Left renal cortex interstitium (tissue), 4 donors: ENCODE measurements at places on chromosomes 7 and 10.

GRCh38 chr10:50232261-50232639 is 19.1 kb downstream of the ASAH2 start:
- DNase-seq: no peak

DNA sequence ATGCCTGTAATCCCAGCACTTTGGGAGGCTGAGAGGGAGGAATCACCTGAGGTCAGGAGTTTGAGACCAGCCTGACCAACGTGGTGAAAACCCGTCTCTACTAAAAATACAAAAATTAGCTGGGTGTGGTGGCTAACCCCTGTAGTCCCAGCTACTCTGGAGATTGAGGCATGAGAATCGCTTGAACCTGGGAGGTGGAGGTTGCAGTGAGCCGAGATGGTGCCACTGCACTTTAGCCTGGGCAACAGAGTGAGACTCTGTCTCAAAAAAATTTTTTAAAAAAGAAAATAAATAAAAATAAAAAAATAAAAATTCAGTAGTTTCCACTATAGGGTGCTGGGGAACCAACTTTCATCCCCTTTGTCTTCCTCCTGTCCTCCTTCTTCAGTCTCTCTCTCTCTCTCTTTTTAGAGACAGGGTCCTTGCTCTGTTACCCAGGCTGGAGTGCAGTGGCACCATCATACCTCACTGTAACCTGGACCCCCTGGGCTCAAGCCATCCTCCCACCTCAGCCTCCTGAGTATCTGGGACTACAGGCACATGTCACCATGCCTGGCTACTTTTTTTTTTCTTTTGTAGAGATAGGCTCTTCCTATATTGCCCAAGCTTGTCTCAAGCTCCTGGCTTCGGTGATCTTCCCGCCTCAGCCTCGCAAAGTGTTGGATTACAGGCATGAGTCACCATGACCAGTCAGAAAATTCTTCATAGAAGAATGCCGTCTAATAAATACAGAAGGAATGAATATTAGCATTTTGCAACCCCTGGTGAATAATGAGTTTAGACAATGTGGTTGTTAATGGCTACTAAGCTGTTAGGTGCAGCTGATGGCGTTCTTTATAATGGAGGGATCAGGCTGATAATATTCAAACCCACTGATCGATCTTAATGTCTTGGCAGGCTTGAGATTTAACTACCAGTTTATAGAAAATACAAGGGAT is 20.6 kb downstream of the RBM20 start:
- no peak for DNase-seq

DNA sequence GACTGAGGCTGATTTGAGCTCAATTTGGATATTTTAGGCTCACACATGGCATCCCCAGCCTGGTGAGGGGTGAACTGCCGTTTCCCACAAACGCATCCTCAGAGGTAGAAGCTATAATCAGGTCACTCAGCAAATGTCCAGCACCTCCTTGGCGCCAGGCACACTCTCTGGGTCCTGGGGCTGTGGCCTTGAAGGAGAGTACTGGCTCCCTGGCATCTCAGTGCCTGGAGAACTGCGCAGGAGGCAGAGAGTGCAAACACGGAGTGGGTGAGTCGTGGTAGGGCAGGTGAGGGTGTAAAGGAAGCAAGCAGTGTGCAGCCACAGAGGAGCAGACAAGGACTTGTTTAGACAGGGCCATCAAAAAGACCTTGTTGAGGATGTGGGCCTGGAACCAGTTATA is 224.0 kb upstream of the ZNF32 start:
- DNase-seq: no peak

- no peak for DNase-seq
Measured at GRCh38 chr7:81626008-81626407, 143.8 kb downstream of the HGF start.

- no peak for DNase-seq
Measured at GRCh38 chr10:29826221-29826620, 191.4 kb upstream of the SVIL start.

DNA sequence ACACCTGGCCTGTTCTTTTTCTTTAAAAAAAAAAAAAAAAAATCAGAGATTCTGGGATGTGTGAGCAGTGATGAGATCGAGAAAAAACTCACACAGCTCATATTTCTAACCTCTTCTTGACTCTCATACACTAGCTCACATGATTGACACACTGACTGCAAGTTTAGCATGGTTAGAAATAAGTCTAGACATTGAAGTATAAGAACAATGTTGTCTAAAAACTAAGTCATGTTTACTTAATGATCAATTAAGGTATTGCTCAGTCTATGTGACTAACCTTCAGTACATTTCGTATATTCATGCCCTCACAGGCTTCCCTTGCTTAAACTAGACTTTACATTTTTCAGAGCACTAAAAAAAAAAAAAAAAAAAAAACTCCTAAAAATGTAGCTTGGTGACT is 775.1 kb downstream of the GATA3 start:
- DNase-seq: no peak

- no peak for DNase-seq
Measured at GRCh38 chr7:112510001-112510742, 29.4 kb downstream of the LSMEM1 start.

GRCh38 chr7:12211711-12212485 is 804 bp downstream of the TMEM106B start:
- peak; percentile 13 for DNase-seq

- no peak for DNase-seq
Measured at GRCh38 chr7:132368246-132368900, 207.9 kb downstream of the PLXNA4 start.

DNA sequence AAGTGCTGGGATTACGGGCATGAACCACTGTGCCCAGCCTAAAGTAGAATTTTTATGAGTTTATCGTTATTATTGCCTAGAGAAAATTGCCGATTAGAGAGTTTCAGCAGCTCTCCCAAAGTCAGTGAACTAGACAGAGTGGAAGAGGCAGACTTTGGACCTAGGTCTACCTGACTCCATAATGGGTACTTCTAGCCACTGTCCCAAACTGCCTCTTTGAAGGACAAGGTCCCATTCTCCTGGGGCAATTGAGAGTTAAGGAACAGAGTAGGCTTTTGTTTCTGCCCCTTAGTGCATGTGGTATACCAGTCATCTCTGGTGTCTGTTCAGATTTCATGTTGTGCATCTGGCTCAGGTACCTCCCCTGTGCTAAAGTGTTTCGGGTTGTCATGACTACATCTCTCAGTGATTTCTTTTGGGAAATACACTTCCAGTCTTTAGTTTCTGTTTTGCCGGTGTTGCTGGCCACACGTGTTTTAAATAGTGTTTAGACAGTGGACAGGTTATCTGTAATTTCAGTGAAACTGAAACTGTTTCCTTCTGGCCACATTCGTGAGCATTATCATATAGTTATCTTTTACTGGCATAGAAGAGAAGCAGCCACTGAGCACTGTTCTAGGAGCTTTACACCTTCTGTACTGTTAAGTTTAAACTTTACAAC is 4.7 kb downstream of the TMEM236 start:
- DNase-seq: no peak

DNA sequence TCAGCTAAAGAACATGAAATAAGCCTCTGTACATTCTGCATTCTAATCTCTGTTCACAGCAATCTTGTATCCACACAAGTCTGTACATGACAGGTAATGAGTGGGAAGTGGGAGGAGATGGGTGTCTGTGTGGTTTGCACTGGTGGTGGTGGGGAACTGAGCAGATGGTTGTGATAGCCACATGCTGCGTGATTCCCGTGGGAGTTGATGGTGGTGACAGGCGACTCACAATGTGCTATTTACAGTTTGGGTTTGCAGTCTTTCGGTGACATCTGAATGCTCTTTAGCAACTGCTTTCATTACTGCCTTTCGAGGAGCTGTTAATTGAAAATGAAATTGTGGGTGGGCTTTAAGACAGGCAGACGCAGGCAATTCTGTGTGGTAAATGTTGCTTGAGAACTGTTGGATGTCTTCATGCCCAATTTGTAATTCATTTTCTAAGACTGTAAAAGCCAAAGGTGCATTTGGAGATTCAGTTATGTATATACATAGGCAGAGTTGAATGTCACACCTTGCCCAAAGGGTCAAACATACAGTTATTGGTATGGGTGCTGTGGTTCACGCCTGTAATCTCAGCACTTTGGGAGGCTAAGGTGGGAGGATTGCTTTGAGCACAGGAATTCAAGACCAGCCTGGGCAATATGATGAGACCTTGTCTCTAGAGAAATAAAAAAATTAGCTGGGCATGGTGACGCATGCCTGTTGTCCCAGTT is 308.2 kb downstream of the AUTS2 start:
- no peak for DNase-seq

DNA sequence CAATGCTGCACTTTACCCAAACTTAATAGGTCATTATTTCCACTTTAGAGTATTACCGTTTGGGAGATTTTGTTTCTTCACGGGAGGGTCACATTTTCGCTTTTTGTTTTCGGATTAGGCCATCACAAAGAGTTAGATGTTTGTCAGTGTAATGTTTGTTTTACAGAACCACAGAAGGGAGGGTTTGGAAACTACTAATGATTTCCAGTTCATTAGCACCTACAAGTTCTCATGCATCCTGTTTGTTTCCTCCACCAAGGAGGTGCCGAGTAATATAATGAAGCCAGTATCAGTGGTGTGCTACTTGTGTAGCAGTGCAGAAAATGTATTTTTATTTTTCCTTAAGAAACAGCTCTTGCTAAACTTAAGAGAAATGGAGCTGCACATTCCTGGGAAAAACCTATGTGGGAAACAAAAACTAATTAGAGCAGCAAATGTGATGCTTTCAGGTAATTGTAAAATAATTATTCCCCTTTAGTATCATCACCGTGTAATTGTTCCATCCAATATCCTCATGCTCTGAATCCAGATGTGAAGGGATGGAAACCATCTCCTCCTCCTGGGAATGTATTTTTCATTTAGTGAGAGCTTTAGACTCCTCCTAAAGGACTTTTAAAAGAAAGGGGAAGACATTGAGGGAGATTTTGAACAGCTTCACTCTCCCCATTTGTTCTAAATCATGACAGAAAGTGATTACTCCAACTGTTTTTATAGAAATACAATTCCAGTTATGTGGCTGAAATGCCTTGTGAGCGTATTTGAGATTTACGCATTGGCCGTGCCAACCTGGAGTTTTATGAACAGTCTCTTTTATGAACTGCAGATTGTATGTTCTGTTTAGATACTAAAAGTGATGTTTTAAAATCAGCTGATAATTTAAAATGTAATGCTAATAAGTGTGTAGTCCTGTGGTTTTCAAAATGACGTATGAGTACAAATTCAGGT is 5.6 kb downstream of the CELF2 start:
- no peak for DNase-seq

DNA sequence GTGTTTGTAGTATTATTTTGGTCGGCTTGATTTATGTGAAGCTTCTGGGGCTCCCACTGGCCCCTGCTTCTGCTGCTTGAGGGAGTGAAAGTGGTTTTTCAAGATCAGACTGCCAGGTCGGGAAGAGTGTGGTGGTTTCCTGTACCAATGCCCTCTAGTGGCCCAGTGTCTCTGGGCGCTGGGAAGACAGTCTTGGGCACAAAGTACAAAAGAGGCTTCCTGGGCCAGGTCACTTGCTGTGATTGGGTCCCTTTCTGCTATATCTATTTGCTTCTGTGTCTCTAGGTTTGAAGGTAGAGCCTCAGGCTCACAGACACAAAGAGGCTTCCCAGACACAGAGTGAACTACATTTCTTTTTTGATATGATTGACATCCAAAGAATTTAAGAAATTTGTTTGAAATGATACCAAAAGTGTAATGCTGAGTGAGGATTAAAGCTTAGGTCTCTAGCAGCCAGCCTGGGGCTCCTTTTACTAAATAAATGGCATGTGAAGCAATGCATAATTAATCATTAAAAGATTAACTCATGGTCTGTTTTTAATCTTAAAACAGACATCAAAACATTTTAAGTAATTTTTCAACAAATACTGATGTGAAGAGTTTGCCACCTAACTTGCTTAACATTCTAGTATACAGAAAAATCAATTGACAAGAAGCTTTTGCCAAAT is 36.3 kb downstream of the ABCB1 start:
- DNase-seq: no peak

DNA sequence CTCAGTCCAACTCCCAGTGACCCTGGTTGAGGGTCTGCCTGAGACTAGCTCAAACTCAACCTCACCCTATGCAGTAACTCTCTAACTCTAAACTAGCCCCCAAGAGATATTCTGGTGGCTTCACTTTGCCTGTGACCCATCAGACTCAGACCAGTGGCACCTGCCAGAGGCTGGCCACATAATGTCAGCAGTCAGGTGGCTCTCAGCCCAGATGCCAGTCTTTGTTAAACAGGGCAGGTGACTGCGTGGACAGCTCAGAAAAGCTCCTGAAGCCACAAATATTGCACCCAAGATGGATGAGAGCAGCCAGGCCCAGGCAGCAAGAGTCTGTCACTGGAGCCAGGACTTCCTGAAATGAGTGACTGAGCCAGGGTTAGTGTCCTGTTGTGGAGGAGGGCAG is 129.7 kb upstream of the TCF7L2 start:
- DNase-seq: no peak

- DNase-seq: no peak
Measured at GRCh38 chr10:128540128-128540762, 414.0 kb upstream of the MKI67 start.

DNA sequence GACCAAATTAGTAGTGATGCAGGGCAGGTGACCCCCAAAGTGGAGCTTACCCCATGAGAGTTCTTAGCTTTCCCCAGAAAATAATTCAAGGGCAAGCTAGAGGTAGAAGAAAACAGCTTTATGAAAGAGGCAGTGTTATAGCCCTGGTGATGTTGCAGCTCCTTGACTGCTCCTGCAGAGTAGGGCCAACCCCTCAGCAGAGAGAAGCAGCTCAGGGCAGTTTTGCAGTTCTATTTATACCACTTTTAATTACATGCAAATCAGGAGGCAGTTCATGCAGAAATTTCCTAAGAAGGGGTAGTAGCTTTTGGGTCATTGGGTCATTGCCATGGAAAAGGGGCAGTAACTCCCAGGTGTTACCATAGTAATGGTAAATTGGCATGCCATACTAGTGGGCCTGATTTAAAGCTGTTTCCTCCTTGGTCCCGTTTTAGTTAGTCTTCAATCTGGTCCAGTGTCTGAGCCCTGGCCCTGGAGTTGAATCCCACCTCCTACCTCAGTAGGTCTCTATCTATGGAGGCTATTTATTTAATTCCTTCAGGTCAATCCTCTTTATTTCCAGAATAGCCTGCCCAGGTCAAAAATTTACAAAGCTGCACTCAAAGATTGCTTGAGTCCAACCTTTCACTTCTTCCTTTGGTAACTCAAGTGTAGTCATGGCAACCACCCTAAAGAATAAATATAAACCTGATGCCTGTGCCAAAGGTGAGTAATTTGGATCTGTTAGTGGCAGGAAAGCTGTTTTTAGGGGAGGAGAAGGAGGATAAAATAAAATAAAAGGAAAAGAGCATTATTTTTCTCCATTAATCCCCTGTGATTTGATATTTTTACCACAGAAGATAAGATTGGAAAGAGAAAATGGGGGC is 29.5 kb downstream of the PLXDC2 start:
- no peak for DNase-seq

GRCh38 chr7:118844748-118845147 is 620.2 kb downstream of the ANKRD7 start:
- no peak for DNase-seq
